ENCODE measurements at places on chromosomes 2 and 18.

DNA sequence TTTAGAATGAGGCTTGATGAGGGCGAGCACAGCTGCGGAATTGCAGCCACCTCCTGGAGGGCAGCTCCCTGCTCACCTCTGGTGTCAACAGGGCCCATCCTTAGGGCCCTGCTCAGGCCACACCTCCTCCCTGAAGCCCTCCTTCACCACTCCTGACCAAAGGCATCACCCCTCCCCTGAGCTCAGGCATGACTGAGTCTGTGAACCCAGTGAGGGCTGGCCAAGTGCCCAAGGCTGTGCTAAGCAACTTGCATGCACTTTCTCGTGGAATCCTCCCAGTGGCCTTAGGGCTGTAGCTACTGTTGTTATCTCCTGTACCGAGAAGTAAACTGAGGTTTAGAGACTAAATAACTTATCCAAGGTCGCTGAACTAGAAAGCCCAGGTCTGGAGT is 101.7 kb downstream of the KLHL29 start:
- no peak for DNase-seq

GRCh38 chr18:60870261-60871153 is 462.7 kb upstream of the CDH20 start:
- DNase-seq: no peak

DNA sequence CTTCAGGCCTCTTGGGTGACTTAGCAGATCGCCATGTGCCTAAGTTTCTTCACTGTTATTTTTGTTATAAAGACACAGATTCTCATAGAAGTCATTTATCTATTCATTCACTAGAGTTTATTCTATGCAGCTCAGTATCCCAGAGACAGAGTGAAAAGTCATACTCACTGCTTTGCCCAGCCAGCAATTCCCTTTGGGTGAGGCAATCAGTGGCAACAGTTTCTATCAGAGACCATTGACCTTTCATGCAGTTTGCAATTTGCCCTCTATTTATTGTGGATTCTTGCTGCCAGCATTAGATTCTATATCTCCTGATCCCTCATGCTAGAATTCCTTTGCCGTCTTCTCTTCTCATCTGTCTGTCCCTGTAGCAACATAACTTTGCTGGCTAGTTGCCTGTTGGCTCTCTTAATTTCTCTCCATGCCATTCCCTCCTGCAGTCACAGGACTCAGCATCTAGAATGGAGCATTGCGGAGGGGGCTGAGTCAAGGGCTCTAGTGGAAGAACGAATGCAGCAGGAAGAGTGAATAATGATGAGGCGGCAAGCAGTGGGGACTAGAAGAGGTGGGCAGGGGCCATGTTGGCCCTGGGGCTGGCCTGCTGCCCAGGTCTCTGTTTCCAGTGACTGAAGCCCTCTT is 12.2 kb downstream of the SLC9A4 start:
- peak; percentile 22 for DNase-seq

- DNase-seq: no peak
These were observed 106.4 kb upstream of the RBBP8 start for GRCh38 chr18:22826726-22827125.

- DNase-seq: no peak
These were observed 337.7 kb downstream of the MEIS1 start for GRCh38 chr2:66772618-66773017.

- no peak for DNase-seq
These were observed 106.0 kb upstream of the CYP1B1 start for GRCh38 chr2:38181806-38182491.

- no peak for DNase-seq
These were observed 366.7 kb downstream of the NUP35 start for GRCh38 chr2:183490914-183491313.

DNA sequence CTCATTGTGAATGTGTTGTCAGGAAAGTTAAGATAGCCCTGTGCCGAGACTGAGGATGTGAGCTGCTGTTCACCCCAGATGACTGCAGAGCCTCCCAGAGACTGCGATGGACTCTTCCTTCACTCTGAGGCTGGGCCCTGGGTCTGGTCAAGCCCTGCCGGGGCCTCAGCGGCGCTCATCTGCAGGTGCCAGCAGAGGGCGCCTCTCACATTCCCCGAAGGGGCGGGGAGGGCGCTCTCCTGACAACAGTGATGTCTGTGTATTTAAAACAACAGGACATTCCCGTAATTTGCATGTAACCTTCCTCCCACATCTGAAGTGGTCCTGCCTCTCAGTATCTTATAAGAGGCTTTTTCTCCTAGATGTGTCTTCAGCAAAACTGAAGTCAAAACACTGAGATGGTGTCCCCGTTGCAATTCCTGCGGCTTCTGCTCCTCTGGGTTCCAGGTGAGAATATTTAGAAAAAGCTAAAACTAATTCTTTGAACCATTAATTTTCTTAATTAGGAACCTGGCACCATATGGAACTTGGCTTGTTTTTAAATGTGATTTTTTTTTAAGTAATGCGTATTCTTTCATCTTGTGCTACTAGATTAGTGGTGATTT is 1377.9 kb downstream of the RPIA start:
- peak; percentile 21 for DNase-seq

DNA sequence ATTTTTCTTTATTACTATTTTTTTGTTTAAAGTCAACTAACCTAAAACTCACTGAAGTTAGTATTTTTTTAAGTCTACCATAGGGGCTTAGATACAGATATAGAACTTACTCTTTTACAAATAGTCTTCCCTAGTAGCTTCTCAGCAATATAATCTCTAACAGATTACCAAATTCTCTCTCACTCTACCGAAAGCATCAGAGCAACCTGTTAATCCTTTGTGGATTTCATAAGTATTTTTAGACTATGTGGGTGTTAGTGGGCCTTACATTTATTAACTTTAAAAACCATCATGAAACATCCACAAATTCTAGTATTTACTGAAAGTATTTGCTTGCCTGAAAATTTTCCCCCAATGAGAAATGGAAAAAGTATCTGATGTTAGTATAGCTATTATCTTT is 84.6 kb upstream of the TFPI start:
- no peak for DNase-seq

- DNase-seq: no peak
These were observed 11.3 kb upstream of the UBE2E3 start for GRCh38 chr2:180969124-180969523.

GRCh38 chr2:101517758-101518271 is 42.9 kb upstream of the RFX8 start:
- no peak for DNase-seq

GRCh38 chr2:148935791-148936190 is 60.8 kb downstream of the KIF5C start:
- no peak for DNase-seq

GRCh38 chr2:128774320-128775216 is 455.9 kb upstream of the HS6ST1 start:
- no peak for DNase-seq

- no peak for DNase-seq
These were observed 296.9 kb upstream of the HS6ST1 start for GRCh38 chr2:128615571-128615970.

DNA sequence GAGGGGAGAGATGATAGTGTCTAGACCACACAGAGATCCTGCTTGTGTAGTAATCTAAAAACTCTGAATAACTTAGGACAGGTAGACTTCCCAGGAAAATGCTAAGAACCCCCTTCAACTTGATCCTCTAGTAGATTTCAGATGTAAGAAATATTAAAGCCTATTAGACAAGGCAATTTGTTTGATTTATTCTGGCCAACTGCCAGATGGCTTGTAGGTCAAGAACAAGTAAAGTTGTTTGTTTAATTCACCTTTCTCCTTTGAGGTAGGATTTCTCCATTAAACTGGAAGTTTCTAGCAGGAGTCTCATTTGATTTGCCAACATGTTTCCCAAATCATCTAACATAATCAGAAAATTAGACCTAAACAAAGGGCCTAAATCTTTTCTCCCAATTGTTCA is 48.6 kb downstream of the SH3RF3 start:
- DNase-seq: no peak

- no peak for DNase-seq
These were observed 11.4 kb downstream of the GBX2 start for GRCh38 chr2:236156860-236157194.

- no peak for DNase-seq
These were observed 58.8 kb downstream of the RNF144A start for GRCh38 chr2:6975988-6976387.

GRCh38 chr2:72134997-72135800 is 12.5 kb downstream of the CYP26B1 start:
- no peak for DNase-seq

GRCh38 chr18:23958036-23958435 is 56.5 kb upstream of the TTC39C start:
- DNase-seq: no peak

- DNase-seq: no peak
These were observed 17.1 kb downstream of the PELI1 start for GRCh38 chr2:64127119-64127518.

DNA sequence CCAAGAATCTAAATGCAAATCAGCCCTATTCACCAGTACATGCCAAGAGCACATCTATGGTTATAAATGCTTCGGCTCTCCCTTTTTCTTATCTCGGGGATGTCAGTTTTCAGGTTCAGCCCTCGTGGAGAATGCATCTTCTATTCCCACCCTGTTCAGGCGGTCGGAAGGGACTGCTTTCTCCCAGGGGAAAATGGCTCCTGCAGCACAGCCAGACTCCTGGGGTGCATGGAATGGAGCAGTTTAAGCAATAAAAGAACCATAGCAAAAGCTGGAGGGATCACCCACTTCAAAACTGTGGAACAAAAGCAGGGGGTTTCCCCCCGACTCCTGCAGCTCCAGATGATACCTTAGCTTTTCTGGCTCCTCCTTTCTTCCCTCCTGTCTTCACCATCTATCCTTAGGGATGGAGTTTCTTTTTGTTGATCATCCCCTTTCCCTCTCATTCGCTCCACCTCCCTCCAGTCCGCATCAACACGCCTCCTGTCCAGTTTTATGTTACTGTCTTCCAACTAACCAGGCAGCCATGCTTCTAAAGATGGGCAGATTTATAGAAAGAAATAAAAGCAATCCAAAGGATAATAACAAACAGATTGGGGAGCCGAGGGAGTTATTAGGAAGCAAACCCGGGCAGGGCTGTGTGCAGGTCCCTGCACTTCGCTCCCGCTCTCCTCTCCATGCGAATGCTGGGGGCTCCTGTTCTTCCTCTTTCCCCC is 356.2 kb upstream of the SMIM21 start:
- DNase-seq: no peak

DNA sequence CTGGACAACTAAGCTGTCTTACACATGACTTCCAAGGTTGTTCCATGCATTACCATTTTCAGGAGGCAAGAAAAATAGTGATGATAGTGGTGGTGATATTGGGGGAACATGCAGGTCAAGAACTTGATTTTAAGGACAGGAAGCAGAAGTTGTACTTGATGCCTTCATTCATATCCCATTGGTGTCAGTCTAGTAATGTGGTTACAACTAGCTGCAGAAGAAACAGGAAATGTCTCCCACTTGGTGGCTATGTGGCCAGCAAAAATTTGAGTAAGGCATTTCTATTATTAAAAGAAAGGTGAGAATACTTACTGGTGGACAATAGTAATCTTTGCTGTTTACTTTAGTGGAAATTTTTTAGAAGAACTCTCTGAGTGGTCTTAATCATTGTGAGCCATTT is 103.4 kb downstream of the ALMS1 start:
- DNase-seq: no peak

DNA sequence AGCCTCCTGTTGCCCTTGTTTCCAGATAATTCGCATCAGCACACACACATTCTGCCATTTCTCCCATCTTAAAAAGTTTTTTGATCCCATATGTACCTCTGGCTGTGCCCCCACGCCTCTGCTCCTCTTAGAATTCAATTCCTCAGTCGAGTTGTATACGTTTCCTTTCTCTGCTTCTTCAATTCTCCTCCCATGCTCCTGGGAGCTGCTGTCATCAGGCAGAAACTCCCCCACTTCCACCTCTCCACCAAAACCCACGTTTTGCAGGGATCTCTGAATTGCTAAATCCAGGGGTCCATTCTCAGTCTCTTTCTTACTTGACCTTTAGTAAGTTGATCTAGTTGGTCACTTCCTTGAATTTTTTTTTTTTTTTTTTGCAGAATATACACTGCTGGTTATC is 98.8 kb downstream of the VWA3B start:
- DNase-seq: no peak
